A673 (cell line): ENCODE measurements at places on chromosomes 13 and 19. TPM values are rescaled to one million over a fixed set of nuclear protein-coding genes. Genes with fewer than 3 reads are reported as not detected.

The MAMSTR gene
- total RNA-seq, result 4.7 and 5.9 TPM in 2 replicates

The FUT1 gene
- total RNA-seq, result 0.06 and 0.15 TPM in 2 replicates

The NCAN gene
- not detected in 2 replicates for total RNA-seq

The SPIB gene
- 0.20 and 0.75 TPM in 2 replicates for total RNA-seq

The CASP14 gene
- total RNA-seq, result not detected in 2 replicates

The RAVER1 gene
- 84.6 and 87.7 TPM in 2 replicates for total RNA-seq

GRCh38 chr19:41668315-41668714 lies 19.8 kb downstream of the CEACAM7 start:
- H3K27me3 ChIP-seq, result peaks cover 25% of the 10 kb centered on the region
- DNase-seq, result no peak
- H3K4me3 ChIP-seq, result no peak overlapping the region
- no peaks in the 10 kb centered on the region for H3K4me1 ChIP-seq
- no peak overlapping the region for H3K27ac ChIP-seq
- no peaks in the 10 kb centered on the region for H3K36me3 ChIP-seq

DNA sequence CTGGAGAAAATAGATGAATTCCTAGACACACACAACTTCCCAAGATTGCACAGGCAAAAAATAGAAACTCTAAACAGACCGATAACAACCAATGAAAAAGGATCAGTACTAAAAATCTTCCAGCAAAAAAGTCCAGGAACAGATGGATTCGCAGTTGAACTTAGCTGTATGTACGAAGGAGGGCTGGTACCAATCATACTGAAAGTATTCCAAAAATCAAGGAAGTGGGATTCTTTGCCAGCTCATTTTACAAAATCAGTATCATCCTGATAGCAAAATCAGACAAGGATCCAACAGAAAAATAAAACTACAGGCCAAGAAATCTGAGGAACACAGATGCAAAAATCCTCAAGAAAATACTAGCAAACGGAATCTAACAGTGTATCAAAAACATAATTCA lies 6.5 kb upstream of the LILRB2 start:
- H3K27ac ChIP-seq, result no peak overlapping the region
- no peaks in the 10 kb centered on the region for H3K4me1 ChIP-seq
- DNase-seq, result no peak
- peaks cover 68% of the 10 kb centered on the region for H3K27me3 ChIP-seq
- no peak overlapping the region for H3K4me3 ChIP-seq

- peaks cover 8% of the 10 kb centered on the region for H3K36me3 ChIP-seq
- H3K4me3 ChIP-seq, result no peak overlapping the region
- H3K27me3 ChIP-seq, result no peaks in the 10 kb centered on the region
- H3K27ac ChIP-seq, result no peak overlapping the region
- DNase-seq, result no peak
These were observed 2.0 kb downstream of the ZNF784 start for GRCh38 chr19:55622242-55622969.

- no peaks in the 10 kb centered on the region for H3K4me1 ChIP-seq
- H3K27me3 ChIP-seq, result no peaks in the 10 kb centered on the region
These were observed 1544.6 kb downstream of the OLFM4 start for GRCh38 chr13:54573186-54573585.

DNA sequence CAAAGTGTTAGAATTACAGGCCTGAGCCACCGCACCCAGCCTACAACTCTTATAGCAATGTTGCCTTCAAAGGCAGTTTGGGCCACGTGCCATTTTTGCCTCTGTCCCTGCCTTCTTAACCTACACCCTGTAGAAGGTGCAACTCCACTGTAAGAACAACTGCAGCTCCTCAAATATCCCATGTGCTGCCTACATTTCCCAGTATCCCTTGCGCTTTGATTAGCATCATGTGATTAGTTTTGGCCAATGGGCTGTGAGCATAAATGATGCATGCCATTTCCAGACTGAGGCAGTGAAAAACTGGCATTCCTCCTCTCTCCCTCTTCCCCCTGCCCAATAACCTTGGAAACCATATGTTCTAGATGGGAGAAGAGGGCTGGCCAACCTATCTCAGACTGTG lies 75.2 kb upstream of the MRI1 start:
- H3K27ac ChIP-seq, result no peak overlapping the region
- no peak overlapping the region for H3K4me3 ChIP-seq
- H3K36me3 ChIP-seq, result no peaks in the 10 kb centered on the region
- H3K27me3 ChIP-seq, result no peaks in the 10 kb centered on the region

GRCh38 chr19:7562646-7563393 lies 27.3 kb downstream of the PNPLA6 start:
- H3K4me1 ChIP-seq, result no peaks in the 10 kb centered on the region
- H3K27ac ChIP-seq, result no peak overlapping the region
- no peak overlapping the region for H3K4me3 ChIP-seq
- no peak for DNase-seq
- peaks cover 4% of the 10 kb centered on the region for H3K36me3 ChIP-seq

GRCh38 chr19:42175952-42176648 lies 41.4 kb downstream of the DEDD2 start:
- H3K27ac ChIP-seq, result no peak overlapping the region
- peak overlapping the region; percentile 51 for H3K4me3 ChIP-seq
- H3K27me3 ChIP-seq, result peaks cover 51% of the 10 kb centered on the region
- H3K36me3 ChIP-seq, result no peaks in the 10 kb centered on the region
- DNase-seq, result no peak

DNA sequence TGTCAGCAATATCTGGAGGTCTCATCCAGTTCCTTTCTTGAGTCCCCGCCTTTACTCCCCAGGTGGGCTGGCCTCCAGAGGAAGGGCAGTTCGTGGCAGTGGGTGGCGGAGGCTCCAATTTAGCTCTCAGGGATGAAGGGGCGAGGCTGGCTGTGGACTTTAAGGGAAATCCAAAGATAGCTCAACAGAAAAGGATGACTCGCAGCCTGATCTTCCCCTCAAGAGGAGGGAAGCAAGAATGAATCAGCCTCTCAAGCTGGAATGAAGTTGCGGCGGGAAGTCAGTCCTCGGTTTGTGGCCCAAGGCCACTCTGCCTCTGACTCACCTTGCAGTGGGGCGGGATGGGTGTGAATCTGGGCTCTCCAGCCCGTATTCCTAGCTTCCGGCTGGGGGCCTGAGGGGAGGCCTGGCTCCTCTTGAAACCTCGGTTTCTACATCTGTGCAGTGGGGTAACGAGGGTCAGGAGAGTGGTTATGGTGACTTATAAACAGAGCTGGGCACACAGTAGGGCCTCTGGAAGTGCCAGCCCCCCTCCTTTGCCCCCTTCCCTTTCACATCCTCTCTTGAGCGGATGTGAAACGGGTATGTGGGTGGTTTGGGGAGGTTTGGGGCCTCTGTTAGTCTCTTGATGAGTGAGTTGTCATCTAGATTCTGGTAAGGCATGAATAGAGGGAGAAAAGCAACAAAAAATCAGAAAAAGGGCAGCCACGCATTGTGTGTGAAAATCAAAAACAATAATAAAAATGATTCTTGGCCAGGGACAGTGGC lies 10.5 kb upstream of the SMG9 start:
- H3K27ac ChIP-seq, result no peak overlapping the region
- no peak overlapping the region for H3K4me3 ChIP-seq
- H3K36me3 ChIP-seq, result no peaks in the 10 kb centered on the region
- DNase-seq, result peak; percentile 22

- H3K36me3 ChIP-seq, result no peaks in the 10 kb centered on the region
- no peak overlapping the region for H3K27ac ChIP-seq
- H3K4me1 ChIP-seq, result peaks cover 14% of the 10 kb centered on the region
- no peak for DNase-seq
These were observed 296.4 kb downstream of the DNAJC15 start for GRCh38 chr13:43319617-43320444.

- H3K27me3 ChIP-seq, result no peaks in the 10 kb centered on the region
- peaks cover 52% of the 10 kb centered on the region for H3K36me3 ChIP-seq
- H3K4me3 ChIP-seq, result no peak overlapping the region
- H3K27ac ChIP-seq, result no peak overlapping the region
- H3K4me1 ChIP-seq, result peaks cover 3% of the 10 kb centered on the region
- DNase-seq, result peak; percentile 51
These were observed 73.1 kb downstream of the EPS15L1 start for GRCh38 chr19:16398530-16399249.

DNA sequence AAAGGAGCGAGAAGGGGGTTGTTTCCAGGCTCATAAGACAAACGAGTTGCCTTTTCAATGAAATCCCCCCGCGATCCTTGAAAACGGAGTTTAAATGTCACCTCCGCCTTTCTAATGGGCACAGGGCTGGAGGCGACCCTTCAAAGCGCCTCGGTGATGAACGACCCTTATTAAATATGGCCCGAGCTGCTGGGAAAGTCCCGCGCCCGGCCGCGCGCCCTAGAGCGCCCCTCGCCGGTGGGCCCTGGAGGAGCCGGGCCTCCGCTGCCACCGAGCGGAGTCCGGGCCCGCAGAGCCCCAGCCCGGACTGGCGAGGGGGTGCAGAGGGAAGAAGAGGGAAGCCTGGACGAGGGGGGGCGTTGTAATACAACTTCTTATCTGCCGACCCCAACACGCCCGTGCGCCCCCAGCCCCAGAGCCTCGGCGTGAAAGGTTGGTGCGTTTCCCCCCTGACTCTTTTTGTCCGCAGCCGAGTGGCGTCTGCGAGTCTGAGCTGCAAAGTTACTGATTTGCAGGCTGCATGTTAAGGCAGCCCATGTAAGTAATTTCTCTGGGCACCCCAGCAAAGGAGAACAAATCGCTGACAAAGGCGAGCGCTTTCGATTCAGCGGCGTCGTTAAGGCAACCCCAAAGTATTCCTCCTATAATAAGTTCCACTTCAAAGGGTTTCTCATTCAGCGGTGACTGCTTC lies 11.9 kb downstream of the ZIC5 start:
- no peak overlapping the region for H3K27ac ChIP-seq
- peak overlapping the region; percentile 17 for H3K4me3 ChIP-seq
- DNase-seq, result no peak
- peaks cover 35% of the 10 kb centered on the region for H3K4me1 ChIP-seq
- H3K36me3 ChIP-seq, result peaks cover 22% of the 10 kb centered on the region
- no peaks in the 10 kb centered on the region for H3K27me3 ChIP-seq

- H3K27me3 ChIP-seq, result no peaks in the 10 kb centered on the region
- DNase-seq, result peak; percentile 69
- no peak overlapping the region for H3K27ac ChIP-seq
- no peak overlapping the region for H3K4me3 ChIP-seq
- peaks cover 7% of the 10 kb centered on the region for H3K4me1 ChIP-seq
These were observed 9.2 kb downstream of the PGPEP1 start for GRCh38 chr19:18349524-18350128.

- H3K4me3 ChIP-seq, result no peak overlapping the region
- peaks cover 9% of the 10 kb centered on the region for H3K27me3 ChIP-seq
- no peaks in the 10 kb centered on the region for H3K36me3 ChIP-seq
- H3K4me1 ChIP-seq, result no peaks in the 10 kb centered on the region
- no peak for DNase-seq
These were observed 184.7 kb downstream of the COG6 start for GRCh38 chr13:39840201-39840600.

GRCh38 chr13:47025791-47026447 lies 129.1 kb upstream of the HTR2A start:
- H3K27ac ChIP-seq, result no peak overlapping the region
- H3K4me3 ChIP-seq, result no peak overlapping the region
- H3K36me3 ChIP-seq, result no peaks in the 10 kb centered on the region
- H3K4me1 ChIP-seq, result no peaks in the 10 kb centered on the region
- peaks cover 6% of the 10 kb centered on the region for H3K27me3 ChIP-seq

DNA sequence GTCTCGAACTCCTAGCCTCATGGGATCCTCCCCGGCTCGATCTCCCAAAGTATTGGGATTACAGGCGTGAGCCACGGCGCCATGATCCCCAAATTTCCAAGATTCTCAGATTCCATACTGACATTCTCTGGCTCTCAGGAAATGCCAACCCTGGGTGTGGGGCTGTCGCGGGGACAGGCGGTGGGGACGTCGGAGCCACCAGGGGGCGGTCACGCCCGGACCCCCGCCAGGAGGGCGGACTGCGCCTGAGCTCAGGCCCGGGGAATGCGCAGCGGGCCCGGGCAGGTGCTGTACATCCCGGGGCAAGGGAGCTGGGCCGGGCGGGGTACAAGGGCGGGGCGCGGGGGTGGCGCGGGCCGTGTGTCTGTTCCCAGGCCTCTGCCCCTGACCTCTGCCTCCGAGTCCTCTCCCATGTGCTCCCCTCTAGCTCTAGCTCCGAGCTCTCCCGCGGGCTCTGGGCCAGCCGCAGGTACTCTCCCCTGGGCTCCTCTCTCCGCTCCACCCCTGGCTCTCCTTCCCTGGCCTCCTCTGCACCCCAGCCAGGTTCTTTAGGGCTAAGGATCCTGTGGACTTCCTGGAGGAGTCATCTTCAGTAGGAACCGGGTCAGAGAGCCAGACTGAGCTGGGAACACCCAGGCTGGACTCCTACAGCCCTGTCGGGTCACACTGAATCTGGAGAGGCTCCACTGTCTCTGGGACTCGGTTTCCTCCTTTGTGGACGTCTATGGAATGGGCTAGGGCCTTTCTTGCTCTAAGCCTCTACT lies 2.4 kb downstream of the PPP1R13L start:
- H3K27ac ChIP-seq, result no peak overlapping the region
- no peak for DNase-seq
- H3K36me3 ChIP-seq, result no peaks in the 10 kb centered on the region
- H3K4me3 ChIP-seq, result no peak overlapping the region

- no peaks in the 10 kb centered on the region for H3K27me3 ChIP-seq
- no peak for DNase-seq
- H3K4me1 ChIP-seq, result no peaks in the 10 kb centered on the region
- no peaks in the 10 kb centered on the region for H3K36me3 ChIP-seq
These were observed 253.6 kb upstream of the DACH1 start for GRCh38 chr13:72120632-72121031.

DNA sequence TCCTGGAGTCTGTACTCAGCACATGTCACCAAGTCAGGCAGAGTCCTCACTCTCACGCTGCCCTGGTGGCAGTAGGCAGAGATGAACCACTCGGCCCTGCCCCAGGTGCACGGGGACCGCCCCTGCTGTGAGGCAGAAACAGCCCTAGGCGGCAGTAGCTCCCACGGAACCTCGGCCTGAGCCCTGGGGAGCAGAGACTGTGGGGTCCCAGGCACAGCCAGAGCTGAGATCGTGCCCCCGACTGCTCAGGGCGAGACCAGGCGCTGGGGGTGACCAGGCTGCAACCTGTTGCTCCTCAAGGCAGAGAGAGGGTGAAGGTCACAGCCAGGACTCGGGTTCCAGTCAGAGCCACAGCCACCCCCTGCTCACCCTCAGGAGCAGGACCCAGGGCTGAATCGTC lies 34.9 kb downstream of the AP1M1 start:
- H3K27me3 ChIP-seq, result no peaks in the 10 kb centered on the region
- H3K36me3 ChIP-seq, result peaks cover 15% of the 10 kb centered on the region
- no peaks in the 10 kb centered on the region for H3K4me1 ChIP-seq

- no peaks in the 10 kb centered on the region for H3K36me3 ChIP-seq
- no peak for DNase-seq
- no peak overlapping the region for H3K4me3 ChIP-seq
- H3K4me1 ChIP-seq, result no peaks in the 10 kb centered on the region
- H3K27me3 ChIP-seq, result no peaks in the 10 kb centered on the region
- H3K27ac ChIP-seq, result no peak overlapping the region
These were observed 40.7 kb upstream of the SPATA13 start for GRCh38 chr13:24119626-24120508.

GRCh38 chr13:24678151-24678550 lies 2.1 kb upstream of the ATP12A start:
- no peak overlapping the region for H3K27ac ChIP-seq
- no peaks in the 10 kb centered on the region for H3K4me1 ChIP-seq
- DNase-seq, result no peak
